ENCODE measurements at places on chromosomes 1 and 21.

DNA sequence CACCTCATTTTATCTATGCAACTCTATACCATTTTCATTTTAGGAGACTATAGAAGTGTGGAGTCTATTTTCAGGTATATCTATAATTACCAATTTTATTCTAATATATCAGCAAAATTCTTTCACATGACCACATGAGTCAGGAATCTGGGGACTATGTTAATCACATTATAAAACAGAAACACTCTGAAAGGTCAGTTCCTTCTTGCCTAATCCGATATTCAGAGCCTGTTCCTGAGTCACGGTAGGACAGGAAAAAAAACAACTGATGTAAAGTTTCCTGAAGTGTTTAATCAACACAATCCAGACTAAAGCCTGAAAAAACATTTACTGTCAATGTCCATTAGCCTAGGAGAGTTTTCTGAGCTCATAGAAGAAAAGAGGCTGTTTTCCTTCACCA, 1902.3 kb downstream of the NCAM2 start:
- no peak for DNase-seq

GRCh38 chr1:51912881-51913280, 34.4 kb upstream of the NRDC start:
- no peak for DNase-seq

DNA sequence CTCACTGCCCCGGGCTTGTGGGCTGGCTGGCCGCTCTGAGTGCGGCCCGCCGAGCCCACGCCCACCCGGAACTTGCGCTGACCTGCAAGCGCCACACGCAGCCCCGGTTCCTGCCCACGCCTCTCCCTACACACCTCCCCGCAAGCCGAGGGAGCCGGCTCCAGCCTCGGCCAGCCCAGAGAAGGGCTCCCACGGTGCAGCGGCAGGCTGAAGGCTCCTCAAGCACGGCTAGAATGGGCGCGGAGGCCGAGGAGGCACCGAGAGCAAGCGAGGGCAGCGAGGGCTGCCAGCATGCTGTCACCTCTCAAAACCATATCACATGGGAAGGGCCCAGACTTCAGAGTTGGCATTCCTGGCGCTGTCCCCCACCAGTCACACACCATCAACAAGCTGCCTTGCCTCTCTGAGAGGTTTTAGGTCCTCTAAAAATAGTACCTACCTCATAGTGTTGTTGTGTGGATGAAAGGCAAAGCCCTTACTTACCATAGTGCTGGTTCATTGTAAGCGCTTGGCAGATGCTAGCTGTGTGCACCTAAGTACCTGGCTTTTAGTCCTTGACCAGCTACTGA, 13.4 kb downstream of the LDLRAD1 start:
- no peak for DNase-seq

- DNase-seq: no peak
Observed at GRCh38 chr1:55012661-55013060, 13.9 kb downstream of the BSND start.

DNA sequence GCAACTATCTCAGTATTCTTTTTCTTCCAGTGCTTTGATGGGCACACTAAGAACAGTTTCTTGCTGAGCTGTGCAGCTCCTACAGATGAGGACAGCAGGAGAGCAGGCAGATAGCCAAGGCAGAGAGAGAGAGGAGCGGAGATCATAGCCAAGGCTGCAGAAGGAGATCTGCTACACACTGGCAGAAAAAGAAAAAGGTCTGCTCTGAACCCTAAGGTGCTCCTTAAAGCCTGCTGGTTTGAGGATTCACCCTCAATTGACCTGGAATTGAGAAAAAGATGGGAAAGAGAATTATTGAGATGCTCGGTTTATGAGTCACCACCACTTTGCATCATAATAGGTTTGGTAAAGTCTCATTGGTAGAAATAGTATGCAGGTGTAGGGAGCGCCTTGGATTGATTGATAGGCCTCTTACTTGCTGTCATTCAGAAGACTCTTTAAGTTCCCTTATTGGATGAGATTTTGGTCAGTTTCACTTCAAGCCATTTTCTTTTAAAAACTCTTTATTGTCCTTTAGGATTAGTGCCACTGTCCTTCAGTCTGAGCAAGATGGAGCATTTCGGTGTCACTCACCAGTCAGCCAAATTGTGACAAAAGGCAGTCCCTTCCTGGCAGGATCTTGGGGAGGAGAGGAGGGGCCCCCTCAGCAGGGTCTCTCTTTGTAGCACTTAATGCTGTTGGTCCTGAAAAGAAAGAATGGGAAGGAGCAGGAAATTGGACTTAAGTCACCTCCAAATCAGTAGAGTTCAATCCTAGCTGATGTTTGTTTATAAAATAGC, 685.0 kb downstream of the ADGRL2 start:
- peak; percentile 0 for DNase-seq

DNA sequence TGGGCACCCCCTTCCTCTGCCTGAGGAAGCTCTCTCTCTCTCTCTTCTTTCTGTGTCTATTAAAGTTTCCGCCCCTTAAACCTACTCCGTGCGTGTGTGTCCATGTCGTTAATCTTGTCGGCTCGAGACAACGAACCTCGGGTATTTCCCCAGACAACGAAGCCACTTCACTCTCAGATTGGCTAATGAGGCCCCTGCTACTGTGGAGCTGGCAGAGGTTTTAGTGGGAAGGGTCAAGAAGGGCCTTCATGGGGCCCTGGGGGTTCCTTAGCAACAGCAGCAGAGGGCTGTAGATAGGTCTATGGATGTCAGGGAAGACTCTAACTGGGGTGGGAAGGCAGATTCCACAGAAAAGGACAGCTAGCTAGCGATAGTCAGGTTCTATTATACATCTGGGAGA, 239.8 kb upstream of the RAB4A start:
- DNase-seq: no peak

GRCh38 chr1:114352797-114353196, 158.2 kb downstream of the TRIM33 start:
- no peak for DNase-seq

DNA sequence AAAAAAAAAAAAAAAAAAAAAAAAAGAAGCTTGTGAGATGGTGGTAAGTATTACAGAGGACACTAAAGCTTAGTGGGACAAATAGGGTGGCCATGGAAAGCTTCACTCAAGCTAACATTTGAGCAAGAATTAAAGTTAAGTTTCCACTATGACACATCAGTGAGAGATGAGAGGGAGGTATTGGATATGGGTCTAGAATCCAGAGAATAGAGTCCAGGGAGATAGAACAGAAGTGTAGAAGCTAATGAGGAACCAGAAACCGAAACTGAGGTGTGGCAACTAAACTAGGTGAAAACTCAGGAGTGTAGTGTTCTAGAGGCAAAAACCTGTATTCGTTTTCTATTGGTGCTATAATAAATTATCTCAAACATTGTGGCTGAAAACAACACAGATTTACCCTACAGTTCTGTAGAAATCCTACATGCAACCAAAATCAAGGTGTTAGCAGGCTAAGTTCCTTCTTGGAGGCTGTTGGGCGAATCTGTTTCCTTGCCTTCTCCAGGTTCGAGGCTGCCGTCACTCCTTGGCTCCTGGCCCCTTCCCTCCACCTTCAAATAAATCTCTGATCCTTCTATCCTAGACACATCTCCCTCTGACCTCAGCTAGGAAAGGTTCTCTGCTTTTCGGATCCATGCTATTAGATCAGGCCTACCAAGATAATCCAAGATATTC, 36.2 kb downstream of the PTP4A2 start:
- no peak for DNase-seq

GRCh38 chr1:25912076-25912831, 6.0 kb upstream of the STMN1 start:
- DNase-seq: peak; percentile 53

GRCh38 chr1:8903908-8904650, 25.6 kb upstream of the ENO1 start:
- peak; percentile 92 for DNase-seq

GRCh38 chr1:241376701-241377100, 19.7 kb upstream of the RGS7 start:
- DNase-seq: no peak

DNA sequence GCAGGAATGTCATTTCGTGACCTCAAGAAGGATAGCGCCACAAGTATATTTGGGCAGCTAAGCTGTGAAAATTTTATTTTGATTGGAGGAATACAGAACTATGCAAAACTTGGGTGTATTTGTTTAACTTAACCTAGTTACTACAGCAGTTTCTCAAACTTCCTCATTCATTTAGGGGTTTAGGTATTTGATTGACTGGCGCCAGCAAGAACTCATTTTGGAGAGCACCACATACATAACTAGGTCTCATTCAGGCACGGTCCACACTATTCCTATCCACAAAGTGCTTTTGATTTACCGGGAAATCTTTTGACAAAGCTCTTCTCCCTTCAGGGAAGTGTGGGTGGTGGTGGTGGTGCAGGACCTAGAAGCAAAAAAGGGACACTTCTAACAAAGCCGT, 155.1 kb upstream of the NRIP1 start:
- no peak for DNase-seq

GRCh38 chr1:92707709-92708108, 77.2 kb downstream of the EVI5 start:
- no peak for DNase-seq

- DNase-seq: no peak
Observed at GRCh38 chr1:169108223-169108622, 1.7 kb downstream of the ATP1B1 start.

Data from fibroblast of skin of left biceps (primary cell).